Inflammatory macrophage treated with lipopolysaccharide for 4 hours (primary cell): ENCODE measurements at places on chromosomes 1 and 21.

DNA sequence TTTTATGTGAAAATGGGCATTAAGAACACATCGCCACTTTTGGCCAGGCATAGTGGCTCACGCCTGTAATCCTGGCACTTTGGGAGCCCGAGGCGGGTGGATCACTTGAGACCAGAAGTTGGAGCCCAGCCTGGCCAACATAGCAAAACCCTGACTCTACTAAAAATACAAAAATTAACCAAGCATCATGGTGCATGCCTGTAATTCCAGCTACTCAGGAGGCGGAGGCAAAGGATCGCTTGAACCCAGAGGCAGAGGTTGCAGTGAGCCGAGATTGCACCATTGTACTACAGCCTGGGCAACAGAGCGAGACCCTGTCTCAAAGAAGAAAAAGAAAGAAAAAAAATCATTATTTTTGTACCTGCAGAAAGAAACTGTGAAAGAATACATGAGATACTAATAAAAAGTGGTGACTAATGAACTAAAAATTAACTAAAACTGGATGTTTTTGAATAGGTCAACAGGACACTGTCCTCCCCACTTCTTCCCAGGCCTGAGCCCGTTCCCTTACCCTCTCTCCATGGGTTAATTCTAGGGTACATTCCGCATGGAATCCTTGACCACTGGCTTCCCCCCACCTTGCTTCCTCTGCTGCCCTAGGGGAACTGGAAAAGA lies 8.3 kb upstream of the TINAGL1 start:
- DNase-seq = no peak

GRCh38 chr1:219744652-219745469 lies 132.0 kb upstream of the ZC3H11B start:
- no peak for DNase-seq

DNA sequence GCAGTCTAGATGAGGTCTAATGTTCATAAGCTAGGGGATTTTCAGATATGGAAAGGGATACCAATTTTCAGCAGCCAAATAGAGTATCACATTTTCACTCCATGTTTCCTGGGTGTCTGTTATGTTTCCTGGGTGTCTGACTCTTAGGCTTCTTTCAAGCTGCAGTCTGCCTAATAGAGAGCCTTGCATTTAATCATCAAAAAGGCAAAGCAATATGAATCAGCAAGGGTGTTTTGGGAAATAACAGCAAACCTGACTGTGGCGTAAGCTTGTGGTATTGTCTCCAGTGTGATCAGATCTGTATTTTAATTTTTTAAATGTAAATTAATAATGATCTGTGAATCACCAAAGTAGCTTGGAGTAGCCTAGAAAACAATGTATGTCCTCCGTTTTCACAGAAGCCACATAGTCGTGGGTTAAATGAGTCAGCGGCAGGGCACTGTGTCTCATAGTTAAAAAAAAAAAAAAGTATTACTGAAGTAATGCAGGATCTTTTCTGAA lies 10.4 kb downstream of the LGALS8 start:
- peak; percentile 24 for DNase-seq

GRCh38 chr1:214901718-214902117 lies 180.8 kb upstream of the KCNK2 start:
- no peak for DNase-seq

GRCh38 chr1:10794724-10795275 lies 1.6 kb downstream of the CASZ1 start:
- peak; percentile 2 for DNase-seq

DNA sequence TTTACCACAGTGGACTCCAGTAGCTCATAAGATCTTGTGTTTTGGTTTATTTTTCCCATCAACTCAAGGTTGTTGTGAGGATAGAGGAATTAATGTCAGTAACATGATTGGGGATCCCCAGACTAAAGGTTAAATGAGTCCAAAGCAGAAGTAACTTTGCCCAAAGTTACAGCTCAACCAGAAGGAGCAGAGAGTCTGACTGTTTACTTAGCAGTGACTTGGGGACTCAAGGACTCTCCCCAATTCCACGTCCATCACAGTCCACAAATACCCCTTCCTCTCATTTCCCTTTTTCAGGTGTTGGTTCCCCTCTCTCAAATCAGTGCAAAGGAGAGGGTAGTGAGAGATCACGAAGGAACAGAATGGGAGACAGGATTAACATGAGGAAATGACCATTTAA lies 4.0 kb upstream of the ETV3 start:
- DNase-seq = peak; percentile 78

DNA sequence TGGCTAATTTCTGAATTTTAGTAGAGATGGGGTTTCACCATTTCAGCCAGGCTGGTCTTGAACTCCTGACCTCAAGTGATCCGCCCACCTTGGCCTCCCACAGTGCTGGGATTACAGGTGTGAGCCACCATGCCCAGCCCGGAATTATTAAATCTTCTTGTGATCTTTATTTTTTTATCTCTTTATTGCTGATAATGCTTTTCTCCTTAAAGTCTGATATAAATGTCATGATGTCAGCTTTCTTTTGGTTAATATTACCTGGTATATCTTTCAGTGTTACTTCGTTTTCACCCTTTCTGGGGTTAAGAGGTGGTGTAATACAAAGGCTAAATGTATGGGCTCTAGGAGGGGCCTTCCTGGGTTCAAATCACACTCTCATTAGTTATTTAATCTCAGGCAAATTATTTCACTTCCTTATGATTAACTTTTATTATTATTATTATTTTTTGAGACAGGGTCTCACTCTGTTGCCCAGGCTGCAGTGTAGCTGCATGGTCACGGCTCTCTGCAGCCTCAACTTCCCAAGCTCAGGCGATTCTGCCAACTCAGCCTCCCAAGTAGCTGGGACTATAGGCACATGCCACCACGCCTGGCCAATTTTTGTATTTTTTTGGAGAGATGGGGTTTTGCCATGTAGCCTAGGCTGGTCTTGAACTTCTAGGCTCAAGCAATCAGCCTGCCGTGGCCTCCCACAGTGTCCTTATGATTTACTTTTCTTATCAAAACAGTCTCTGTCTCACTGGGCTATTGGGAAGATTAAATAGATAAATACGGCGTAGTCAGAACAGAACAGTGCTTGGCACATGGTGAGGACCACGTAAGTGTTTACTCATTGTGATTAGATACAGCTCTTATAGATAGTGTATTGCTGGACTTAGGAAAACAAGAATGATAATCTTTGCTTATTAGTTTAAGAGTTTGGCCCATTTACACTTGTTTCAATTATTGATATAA lies 216.5 kb downstream of the URB2 start:
- no peak for DNase-seq

GRCh38 chr1:54763816-54764132 lies 549 bp downstream of the PARS2 start:
- no peak for DNase-seq

DNA sequence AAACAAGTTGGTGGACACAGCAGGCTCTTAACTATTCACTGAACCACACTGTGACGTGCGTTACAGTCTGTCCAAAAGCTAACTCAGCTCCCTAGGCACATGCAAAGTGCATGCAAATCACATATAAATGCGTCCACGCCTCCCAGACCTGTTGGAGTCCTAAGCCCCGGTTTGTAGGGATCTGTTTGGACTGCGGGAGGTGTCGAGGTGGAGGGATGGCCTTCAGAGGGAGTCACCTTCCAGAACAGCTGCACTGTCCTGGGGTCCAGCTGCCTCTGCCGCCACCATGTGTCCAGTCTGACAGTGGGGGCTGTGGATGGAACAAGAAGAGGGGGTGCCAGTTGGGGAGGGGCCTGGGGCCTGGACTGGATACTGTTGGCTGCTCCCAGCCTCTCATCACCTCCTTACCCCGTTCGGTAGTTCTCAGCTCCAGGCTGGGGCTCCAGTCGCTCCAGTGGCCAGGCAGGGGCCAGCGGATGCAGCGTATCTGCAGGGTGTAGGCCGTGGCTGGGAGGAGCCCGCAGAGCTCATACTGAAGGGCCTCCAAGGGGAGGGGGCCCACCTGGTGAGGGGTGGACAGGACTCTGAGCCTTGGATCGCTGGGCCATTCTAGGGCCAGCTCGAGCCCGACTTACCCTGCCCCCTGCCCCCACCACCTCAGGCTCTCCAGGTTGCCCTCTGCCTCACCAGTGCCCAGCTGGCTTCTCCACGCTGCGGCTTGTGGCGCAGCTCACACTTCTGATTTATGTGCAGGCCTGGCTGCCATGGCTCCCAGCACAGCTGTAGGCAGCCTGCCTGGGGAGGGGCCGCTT lies 7.9 kb upstream of the MRPS15 start:
- no peak for DNase-seq

DNA sequence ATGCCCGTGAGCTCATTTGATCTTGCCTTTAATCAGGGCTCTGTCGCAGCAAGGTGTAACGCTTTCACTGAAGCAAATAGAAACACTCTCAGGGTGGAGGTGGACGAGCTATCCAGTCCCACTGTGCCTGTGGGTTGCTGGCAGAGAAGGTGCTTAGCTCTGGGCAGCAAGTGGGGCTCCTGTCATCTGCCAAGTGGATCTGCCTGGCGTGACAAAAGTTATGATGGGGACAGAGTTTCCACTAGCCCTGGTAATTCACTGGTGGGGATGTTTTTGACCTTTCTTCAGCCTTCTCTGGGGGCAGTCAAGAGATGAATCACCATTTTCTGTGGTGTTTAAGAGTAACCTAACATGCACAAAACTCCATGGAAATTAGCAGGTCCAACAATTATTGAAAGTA lies 71.3 kb upstream of the EDEM3 start:
- peak; percentile 25 for DNase-seq

GRCh38 chr1:160907976-160908375 lies 23.0 kb upstream of the ITLN1 start:
- no peak for DNase-seq

DNA sequence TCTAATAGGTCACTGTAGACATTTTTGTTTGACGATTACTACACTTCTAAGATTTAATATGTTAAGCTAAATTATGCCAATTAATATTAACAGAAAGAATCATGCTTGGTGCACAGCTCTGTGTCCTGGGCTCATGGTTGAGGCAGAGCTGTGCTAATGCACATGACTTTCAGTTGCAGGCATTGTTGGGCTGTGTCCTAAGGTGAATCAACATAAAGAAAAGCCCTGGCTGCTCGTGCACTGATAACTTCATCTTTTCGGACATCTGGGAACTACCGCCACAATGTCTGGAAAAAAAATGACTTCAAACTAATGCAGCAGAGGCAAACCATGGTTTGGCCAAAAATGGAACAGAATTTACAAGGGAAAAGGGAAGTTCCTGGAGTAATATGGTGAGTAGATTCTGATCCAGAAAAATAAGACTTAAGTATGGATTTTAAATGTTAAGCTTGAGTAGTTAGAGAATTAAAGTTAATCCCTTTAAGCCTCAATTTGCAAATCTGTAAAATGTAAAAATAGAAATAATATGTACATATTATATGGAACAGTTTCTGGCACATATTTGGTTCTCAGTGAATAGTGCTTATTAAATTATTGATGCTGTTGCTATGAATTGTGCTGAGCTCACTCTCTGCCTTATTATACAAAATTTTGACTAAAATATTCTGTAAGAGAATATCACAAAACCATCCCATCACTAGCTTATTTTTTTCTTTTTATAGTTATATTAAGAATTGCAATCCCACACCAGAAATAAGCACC lies 186.1 kb downstream of the BRINP2 start:
- DNase-seq = no peak

- no peak for DNase-seq
Observed at GRCh38 chr1:222167896-222168295, 380.0 kb downstream of the HHIPL2 start.

GRCh38 chr1:153434746-153435455 lies 18.6 kb downstream of the S100A7A start:
- no peak for DNase-seq

DNA sequence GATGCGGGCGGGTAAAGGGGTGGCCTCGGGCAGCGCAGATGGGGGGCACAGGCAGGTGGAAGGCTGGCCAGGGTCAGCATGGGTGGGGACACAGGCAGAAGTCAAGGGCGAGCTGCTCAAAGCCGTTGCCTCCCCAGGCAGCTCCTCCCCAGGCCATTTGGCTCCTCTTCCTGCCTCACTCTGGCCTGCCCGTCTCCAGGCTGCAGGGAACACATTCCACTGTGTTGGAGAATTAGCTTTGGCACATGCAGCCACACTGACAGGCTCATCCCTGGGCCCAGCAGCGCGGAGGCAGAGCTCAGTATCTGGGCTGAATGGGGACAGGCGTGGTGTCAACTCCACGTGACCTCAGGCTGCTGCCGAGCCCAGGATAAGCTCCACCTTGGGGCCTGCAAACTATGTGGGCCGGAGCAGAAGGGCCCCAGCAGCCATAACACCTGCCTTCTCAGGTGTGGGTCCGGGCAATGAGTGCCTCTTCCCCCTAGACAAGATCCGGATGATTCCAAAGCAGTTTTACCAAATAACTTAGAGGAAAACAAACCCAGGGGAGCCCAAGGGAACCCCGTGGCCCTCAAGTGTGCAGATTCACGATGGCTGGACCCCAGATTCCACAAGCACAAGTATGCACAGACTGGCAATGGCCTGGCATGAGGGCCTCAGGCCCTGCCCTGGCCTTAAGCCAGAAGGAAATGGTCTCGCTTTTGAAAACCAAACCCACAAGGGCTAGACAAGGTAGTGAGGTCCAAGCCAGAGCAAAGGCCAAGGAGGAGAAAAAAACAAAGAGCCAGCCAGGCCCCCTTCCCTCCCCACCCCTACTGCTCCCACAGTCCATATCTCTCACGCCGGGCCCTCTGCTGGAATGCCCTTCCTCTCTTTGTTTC lies 40.2 kb downstream of the HSPG2 start:
- DNase-seq = no peak

DNA sequence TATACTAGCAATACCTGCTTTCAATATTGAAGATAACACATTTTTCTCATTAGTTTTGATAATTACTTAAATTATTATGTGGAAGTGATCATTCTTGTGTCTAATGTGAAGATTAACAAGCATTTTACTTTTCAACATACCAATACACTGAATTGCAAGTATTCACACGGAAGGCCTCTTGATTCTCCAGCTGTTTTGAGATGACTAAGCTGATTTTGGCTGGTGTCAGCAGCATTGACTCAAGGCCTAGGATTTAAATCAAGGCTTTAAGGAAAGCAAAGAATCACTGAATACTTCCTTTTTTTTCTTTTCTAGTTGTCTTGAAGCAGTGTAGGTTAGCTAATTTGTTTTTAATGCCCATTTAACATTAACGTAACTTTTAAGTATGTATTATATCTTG lies 373.7 kb downstream of the SRGAP2C start:
- DNase-seq = peak; percentile 56

GRCh38 chr21:45377866-45378257 lies 27.1 kb upstream of the COL18A1 start:
- DNase-seq = no peak

GRCh38 chr1:154453161-154453560 lies 48.0 kb downstream of the IL6R start:
- peak; percentile 74 for DNase-seq

DNA sequence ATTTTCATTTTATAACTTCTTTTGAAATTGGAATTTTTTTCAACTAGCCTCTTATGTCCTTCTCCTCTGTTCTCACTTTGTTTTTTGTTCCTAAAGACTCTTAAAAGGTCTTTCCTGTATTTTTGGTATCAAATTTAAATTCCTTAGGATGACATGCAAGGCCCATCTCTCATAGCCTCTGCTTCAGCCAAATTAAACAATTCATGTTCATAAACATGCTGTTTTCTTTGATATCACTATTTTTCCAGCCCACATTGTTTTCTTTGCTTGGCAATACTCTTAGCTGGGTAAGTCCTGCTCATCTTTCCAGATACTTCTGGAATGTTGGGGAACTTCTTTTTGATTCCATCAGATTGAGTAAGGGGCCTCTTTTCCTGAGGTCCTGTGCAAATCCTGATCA lies 55.8 kb upstream of the GPR88 start:
- DNase-seq = no peak

- peak; percentile 86 for DNase-seq
Observed at GRCh38 chr1:38858833-38859560, 575 bp downstream of the RRAGC start.
